Daoy (cell line): ENCODE measurements at places on chromosomes 6 and 20. TPM values are rescaled to one million over a fixed set of nuclear protein-coding genes. Genes with fewer than 3 reads are reported as not detected.

- no peak for DNase-seq
Measured at GRCh38 chr6:12923644-12924235, 207.2 kb downstream of the PHACTR1 start.

DNA sequence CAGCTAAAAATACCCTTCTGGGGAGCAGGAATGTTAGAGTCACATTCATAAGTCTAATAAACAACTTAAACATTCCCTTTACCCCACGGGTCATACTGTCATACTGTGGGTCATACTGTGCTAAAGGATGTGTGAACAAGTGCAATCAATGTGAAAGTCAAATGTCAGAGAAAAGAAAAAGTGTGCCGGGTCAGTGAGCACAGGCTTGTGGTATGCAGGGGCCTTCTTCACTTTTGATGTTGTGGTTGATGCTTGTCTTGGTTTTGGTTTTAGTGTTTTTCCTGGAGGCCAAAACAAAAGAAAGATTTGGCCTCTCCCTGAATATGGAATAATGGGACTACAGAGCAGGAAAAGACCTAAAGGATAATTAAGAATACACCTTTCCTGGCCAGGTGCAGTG lies 267.9 kb upstream of the PLN start:
- no peak for DNase-seq

DNA sequence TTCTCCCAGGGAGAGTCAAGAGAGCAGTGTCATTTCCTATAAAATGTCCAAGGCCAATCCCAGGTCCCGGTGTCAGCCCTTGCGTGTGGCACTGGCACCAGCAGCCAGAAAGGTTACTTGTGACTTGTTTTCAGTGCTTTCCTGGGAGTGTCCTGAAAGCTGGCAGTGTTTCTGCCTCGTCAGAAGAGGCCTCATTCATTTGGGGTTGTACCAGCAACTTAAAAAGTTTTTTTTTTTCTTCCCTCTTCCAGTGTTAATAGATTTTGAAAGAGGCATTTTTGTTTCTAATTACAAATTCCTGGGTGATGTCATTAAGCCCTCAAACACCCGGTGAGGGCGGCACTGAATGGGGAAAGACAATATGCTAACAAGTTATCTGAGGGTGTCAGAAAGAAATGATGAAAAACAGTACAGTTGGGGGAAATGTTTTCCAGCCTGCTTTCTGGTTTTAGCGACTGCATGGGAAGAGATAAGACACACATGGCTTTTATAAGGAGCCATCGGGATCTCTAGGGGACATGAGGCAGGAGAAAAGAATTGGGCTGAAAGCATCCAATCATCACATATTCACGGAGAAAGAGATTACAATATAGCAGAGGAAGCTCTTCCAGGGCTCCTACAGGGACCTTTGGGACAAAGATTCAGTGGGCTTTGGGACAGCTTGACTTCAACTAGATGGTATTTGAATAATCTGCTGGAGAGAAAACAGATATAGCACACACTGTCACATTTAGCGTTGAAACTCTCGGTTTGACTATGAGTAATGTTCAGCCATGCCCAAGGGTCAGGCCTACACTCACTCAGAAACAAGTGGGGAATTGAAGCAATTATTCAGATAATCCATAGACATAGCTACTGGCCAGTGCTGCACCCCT lies 153.0 kb downstream of the BCAS1 start:
- peak; percentile 75 for DNase-seq

DNA sequence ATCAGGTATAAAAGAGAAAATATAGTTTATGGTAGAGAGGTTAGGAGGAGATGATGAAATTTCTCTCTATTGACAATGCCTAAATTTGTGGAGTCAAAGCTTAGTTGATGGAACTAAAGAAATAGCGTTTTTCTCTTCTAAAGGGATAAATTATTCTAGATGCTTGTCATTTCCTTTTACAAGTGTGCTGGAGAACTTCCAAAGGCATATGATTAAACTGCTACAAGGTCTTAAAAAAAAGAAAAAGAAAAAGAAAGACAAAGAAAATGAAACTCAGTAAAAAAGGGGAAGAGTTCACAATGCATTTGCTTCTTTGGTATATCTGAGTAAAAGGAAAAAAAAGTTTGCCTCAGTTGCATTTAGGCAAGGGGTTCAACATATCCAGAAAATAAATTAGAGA lies 499.8 kb upstream of the PTCHD4 start:
- no peak for DNase-seq

GRCh38 chr20:62874964-62875344 lies 13.3 kb upstream of the TCFL5 start:
- DNase-seq: no peak

GRCh38 chr6:138086573-138087196 lies 20.5 kb downstream of the PERP start:
- DNase-seq: peak; percentile 78

DNA sequence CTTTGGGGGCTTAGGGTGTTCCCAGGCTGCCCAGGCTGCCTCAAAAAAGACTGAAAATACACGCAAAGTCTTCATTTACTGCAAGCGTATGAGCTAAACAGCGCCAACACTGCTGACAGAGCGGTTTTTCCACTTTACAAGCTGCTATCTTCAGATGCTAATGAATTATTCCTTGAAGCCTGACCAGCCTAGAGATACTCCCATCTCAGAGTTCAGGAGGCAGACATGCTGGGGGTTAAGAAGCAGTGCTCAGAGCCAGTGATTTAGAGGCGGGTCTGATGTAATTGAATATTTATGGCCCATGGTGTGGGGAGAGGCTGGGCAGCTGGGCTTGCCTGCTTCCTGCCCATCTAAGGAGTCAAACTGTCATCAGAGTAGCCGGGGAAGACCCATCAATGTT lies 241.4 kb downstream of the SLC24A3 start:
- no peak for DNase-seq

DNA sequence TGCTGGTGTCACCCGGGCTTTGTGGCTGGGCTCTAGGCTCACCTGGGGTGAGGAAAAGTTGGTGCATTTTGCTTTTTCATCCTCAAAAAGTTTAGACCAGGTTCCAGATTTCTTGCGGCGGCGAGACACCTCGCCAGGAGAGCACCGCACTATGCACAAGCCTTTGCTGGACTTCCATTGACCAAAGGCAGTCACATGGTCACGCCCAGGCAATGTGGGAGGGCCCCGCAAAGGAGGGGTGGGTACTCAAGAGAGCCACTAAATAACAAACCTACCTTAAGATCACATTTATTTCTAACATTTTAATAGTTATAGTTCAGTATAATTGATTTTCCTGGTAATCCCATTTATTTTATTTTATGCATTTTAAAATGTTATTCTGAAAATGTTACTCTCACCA lies 3.0 kb upstream of the KIF16B start:
- no peak for DNase-seq

- peak; percentile 89 for DNase-seq
Measured at GRCh38 chr6:160139420-160139851, 17.8 kb downstream of the SLC22A1 start.

- DNase-seq: no peak
Measured at GRCh38 chr6:111631903-111632460, 26.3 kb upstream of the TRAF3IP2 start.

- DNase-seq: no peak
Measured at GRCh38 chr20:62448038-62448437, 20.7 kb upstream of the RBBP8NL start.

GRCh38 chr6:98487612-98488011 lies 346.8 kb upstream of the POU3F2 start:
- DNase-seq: no peak

- no peak for DNase-seq
Measured at GRCh38 chr20:21564127-21564773, 50.4 kb upstream of the NKX2-2 start.

DNA sequence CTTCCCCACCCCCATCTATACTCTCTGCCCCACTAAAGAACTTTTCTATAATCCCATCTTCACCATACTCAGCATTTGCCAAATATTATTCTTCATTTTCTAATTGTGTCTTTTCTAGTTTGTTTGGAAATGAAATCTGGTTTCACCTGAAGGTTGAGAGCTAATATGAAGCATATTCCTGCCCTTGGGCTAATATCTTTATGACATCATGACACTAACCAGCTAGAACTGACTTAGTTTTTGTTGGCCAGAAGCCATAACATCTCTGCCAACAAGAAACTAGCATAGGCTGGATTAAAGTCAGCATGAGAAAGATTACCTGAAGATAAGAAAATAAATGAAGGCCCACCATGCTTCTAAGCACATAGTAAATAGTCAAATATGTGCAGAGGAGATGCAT lies 16.7 kb downstream of the UNC5CL start:
- DNase-seq: peak; percentile 61

GRCh38 chr20:24317224-24317623 lies 152.2 kb upstream of the SYNDIG1 start:
- DNase-seq: no peak

DNA sequence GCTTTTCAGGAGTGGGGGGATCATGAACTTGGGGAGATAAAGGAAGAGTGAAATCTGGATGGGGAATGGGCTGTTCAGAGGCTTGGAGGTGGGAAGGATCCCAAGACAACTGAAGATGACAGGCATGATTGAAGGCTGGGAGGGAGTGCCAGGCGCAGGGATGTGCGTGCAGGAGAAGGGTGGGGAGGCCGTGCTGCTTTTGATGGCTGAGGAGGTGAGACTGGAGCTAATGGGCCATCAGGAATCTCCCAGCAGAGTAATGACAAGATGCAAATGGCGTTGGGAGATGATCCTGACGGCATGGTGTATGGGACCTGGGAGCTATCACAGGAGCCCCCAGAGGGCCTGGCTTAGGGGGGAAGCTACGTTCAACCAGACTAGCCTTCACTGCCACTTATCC lies 1.6 kb downstream of the CPNE5 start:
- DNase-seq: no peak

GRCh38 chr20:24423390-24424313 lies 45.8 kb upstream of the SYNDIG1 start:
- no peak for DNase-seq

GRCh38 chr6:24720131-24720603 lies 1.2 kb upstream of the C6orf62 start:
- peak; percentile 72 for DNase-seq

DNA sequence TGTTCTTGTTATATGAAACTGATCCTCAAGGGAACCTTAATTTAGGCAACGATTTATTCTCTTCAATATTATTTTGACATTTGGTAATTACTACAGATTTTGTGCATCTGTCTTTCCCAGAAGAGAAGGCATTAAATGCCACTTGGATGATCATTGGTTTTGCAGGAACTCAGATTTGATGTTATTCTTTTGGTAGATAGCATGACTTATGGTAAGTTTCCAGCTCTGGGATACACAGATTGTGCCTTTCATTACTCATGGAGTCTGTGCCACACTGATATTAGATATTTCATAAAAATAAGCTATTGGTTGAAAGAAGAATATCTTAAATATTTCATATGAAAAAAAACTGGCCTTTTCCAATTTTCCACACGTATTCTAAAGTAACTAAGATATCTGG lies 120.1 kb downstream of the AIG1 start:
- no peak for DNase-seq

Gene TOP1
- total RNA-seq: 15.0 and 15.2 TPM in 2 replicates

Gene SUN5
- total RNA-seq: not detected in 2 replicates

Gene HFE
- 1.5 and 2.0 TPM in 2 replicates for total RNA-seq

Gene GSTA3
- not detected in 2 replicates for total RNA-seq

Gene PRSS16
- total RNA-seq: 4.3 and 8.2 TPM in 2 replicates

Gene ETV7
- total RNA-seq: 0.69 and 0.83 TPM in 2 replicates
